T-cell (primary cell): ENCODE measurements at places on chromosomes 6 and 20. TPM values are rescaled to one million over a fixed set of nuclear protein-coding genes. Genes with fewer than 3 reads are reported as not detected.

GRCh38 chr20:63055575-63056235 lies 48.9 kb upstream of the BHLHE23 start:
- no peaks in the 10 kb centered on the region for H3K36me3 ChIP-seq
- no peak overlapping the region for H3K27ac ChIP-seq
- peaks cover 8% of the 10 kb centered on the region for H3K4me1 ChIP-seq
- H3K4me3 ChIP-seq = no peak overlapping the region
- no peak for DNase-seq
- no peaks in the 10 kb centered on the region for H3K27me3 ChIP-seq

The VNN1 gene
- total RNA-seq = not detected

The UNC93A gene
- not detected for total RNA-seq

The ZSCAN31 gene
- 1.5 TPM for total RNA-seq

The ZNF512B gene
- total RNA-seq = 23.7 TPM

- no peak overlapping the region for H3K27ac ChIP-seq
- no peaks in the 10 kb centered on the region for H3K27me3 ChIP-seq
- DNase-seq = peak; percentile 33
- no peaks in the 10 kb centered on the region for H3K4me1 ChIP-seq
Observed at GRCh38 chr6:2353412-2354137, 108.2 kb upstream of the GMDS start.

DNA sequence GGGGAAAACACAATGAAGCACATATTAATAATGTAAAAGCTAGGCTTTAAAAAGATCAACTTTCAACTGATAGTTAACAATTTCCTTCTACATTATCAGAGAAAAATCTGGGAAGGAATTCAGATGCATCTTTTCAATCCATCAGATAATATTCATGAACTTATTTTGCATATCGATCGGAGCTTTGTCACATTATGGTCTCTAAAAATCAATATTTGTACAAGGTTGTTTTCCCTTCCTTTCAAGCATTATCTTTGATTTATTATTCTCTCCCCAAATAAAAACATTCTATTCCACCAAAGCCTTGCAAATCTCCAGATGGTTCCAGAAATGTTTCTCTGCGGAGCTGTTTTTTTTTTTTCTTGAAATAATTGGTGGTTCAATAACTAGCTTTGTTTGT lies 101.9 kb downstream of the GPR63 start:
- no peak for DNase-seq
- H3K36me3 ChIP-seq = no peaks in the 10 kb centered on the region
- no peak overlapping the region for H3K4me3 ChIP-seq
- no peaks in the 10 kb centered on the region for H3K27me3 ChIP-seq
- H3K4me1 ChIP-seq = no peaks in the 10 kb centered on the region
- H3K27ac ChIP-seq = no peak overlapping the region

GRCh38 chr6:17311595-17312311 lies 30.6 kb downstream of the RBM24 start:
- H3K27ac ChIP-seq = no peak overlapping the region
- no peak overlapping the region for H3K4me3 ChIP-seq
- H3K4me1 ChIP-seq = no peaks in the 10 kb centered on the region
- no peaks in the 10 kb centered on the region for H3K27me3 ChIP-seq
- DNase-seq = no peak

GRCh38 chr20:25036331-25036936 lies 21.5 kb downstream of the ACSS1 start:
- no peak overlapping the region for H3K4me3 ChIP-seq
- no peak overlapping the region for H3K27ac ChIP-seq
- DNase-seq = no peak
- no peaks in the 10 kb centered on the region for H3K27me3 ChIP-seq
- peaks cover 15% of the 10 kb centered on the region for H3K36me3 ChIP-seq
